CD4-positive, alpha-beta T cell treated with Interleukin-15 for 1 hour (primary cell): ENCODE measurements at places on chromosomes 1 and 21.

DNA sequence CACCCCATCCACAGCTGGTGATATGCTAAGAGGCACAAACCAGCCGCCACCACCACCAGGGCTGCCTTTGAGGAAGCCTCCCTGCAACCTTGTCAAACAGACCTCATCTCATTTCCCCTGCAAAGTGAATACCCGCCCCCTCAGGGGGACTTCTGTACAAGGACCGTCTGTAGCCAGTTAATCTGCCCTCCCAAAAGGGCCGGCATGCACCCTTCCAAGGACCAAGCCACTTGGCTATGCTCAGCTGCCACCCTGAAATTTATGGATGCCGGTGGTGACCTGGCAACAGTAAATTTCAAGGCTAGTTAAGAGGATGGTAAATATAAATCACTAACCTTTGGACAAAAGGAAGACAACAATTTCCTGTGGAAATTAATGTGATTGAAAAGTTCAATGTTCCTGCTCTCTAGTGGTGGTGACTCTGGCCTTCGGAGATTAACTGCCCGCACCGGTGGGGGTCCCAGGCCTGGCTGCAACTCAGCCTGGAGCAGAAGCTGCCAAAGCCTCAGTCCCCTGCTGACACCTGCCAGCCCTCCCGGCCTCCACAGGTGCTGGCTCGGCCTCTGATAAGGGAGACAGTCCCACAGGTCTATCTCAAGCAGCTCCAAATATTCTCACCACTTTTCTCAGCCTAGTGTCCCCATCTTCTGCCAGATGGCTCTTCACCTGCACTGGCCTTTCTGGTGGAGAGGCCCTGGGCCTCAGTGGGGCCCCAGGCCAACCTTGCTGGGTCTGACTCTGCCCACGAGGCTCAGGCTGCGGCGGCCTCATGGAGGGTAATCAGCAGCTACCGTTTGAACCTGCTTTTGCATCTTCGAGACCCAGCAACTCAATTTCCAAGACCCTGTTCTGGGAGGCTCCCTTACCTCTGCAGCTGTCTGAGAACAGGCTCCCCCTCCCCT, 12.2 kb downstream of the TMEM53 start:
- DNase-seq = no peak

DNA sequence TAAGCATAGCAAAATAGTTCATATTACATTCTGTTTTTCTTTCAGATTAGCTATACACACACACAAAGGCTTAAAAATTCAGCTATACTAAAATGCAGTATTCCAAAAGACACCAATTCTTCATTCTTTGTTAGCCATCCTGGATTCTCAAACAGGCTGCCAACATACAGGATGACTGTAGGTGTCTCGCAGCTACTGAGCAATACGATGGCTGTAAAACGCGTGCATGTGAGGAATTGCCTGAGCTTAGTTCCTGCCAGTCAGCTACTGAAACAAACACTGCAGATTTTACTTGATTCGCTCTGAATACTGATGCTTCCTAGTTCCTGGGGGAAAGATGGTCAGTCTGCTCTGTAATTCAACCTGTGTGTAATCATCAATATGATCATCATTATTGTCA, 24.7 kb upstream of the HMGN1 start:
- DNase-seq = no peak

GRCh38 chr1:46479744-46480350, 9.8 kb upstream of the DMBX1 start:
- DNase-seq = no peak

DNA sequence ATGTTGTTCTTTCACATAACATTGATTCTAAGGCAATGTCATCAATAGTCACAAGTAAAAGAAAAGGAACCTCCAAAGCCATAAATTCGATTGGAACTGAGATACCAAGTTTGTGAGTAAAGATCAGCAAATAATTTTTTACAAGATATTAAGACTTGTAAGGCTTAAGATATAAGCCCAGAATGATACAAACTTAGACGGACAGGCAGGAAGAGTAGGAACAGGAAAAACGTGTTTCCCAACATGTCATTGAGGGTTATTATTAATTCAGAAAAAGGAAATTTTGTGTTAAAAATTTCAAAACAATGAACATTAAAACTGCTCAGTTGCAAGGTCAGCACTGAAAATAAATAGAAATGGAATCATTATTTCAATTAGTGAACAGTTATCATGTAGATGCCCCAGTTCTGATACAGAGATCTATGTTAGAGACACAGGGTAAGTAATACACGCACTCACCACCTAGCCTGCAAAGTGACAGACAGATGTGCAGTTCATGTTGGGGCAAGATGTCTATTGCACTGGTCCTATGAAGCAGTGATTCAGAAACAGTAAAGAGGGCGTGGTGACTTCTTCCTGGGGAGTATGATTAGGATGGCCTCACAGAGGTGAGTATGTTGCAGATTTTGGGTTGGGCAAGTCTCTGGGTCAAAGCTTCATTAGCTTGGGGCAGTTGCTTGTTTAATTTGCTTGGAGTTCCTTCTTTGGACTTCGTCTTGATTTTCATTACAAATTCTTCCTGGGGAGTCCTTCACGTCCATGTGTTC, 284.4 kb downstream of the SETD4 start:
- no peak for DNase-seq

- DNase-seq = no peak
Observed at GRCh38 chr1:180623579-180624347, 8.1 kb upstream of the XPR1 start.

GRCh38 chr21:42404539-42404938, 837 bp downstream of the UBASH3A start:
- no peak for DNase-seq

- no peak for DNase-seq
Observed at GRCh38 chr1:24437631-24438396, 22.2 kb downstream of the NIPAL3 start.

DNA sequence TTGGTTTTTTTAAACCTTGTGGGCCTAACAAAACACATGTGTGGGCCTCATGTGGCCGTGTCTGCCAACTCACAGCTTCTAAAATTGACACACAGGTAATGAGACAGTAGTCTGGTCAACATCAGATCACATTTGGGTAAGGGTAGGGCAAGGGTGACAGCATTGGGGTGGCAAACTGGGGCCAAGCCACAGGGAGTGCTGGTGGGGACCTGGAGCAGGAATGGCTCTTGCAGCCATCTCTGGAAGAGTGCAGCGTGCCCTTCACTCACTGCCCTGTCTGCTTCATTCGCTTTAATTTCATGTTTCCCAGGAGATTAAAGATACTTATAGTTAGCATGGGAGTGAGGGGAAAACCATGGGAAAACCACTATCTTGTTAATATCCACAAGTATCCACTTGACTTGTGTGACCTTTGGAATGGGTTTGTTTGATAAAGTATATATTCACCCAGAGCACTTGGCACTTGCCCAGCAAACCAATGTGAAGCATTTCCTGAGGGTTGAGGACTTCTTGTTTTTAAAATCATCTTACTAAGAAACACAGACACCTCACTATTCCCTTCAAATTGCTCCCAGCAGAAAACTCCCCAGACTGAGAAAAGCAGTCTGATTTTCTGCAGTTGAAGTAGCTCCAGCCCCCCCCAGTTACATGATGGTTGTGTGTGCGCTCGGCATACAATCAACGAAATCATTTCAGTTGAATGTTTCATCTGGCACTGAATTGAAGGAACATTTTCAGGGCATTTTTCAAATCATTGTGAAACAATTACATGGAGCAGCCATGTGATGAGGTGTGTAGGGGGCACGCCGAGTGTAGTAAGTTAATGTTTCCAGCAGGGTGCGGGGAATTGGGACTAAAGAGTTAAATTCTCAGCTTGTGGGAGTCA, 175.7 kb downstream of the VPS13D start:
- no peak for DNase-seq

GRCh38 chr1:20440785-20441200, 45.2 kb downstream of the CAMK2N1 start:
- DNase-seq = peak; percentile 49

GRCh38 chr1:115771847-115772457, 3.4 kb upstream of the CASQ2 start:
- no peak for DNase-seq

DNA sequence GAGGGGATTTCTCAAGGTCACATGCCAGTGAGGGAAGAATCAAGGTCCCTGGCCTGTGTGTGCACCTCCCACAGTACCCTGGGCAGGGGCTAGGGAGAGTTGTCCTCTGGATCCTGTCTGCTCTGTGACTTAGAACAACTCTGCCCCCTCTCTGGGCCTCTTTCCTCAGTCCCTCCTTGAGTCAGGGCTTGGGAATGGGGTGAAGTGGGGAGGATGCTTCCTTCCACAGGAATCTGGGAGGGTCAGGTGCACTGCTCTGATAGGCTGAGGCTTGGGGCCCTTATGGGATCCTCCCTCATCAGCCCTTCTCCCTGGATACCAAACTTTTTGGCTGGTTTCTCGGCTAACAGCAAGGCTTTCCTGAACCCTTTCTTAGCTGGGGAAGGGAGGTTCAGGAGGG, 2.5 kb downstream of the TRNP1 start:
- no peak for DNase-seq

DNA sequence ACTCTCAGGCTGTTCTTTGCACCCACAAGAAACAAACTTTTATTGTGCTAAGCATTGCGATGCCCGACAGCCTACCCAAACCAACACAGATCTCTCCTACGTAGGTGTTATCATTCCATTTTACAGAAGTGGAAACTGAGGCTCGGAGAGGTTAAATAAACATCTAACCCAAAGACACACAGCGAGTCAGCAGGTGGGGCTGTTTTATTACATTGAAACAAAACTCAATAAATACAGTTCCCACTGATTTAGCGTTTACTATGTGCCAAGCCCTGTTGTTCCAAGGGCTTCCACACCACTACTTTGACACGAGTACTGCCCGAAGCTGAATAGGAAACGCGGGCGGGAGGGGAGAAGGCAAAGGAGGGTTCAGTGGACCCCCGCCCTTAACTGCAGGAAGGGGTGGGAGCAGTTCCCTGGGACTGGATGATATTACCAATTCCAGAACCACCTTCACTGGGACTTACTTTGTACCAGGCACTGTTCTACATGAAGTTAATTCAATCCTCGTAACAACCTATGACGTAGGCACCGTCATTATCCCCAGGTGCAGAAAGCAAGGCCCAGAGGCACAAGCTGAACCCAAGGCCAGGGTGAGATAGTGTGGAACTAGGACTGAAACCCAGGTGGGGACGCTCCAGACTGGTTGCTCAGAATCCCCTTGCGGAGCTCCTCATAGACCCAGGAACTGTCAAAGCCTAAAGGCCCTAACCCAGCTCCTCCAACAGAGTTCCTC, 19.3 kb upstream of the ALDH4A1 start:
- DNase-seq = no peak

DNA sequence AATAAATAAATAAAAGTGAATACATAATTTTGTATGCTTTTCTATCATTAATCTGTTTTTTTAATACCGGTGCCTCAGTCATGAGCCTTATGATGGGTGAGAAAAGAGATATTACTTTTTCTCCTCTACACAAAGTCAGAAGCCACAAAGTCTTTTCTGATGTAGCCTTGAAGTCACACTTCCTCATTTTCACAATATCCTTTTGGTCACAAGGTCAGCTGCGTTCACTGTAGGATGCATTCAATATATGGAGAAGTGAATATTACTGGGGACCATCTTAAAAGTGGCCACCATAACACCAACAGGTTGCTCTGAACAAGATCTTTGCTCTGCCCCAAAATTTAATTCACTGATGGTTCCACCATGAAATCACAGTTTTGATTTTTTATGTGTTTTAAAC, 83.3 kb upstream of the TNR start:
- DNase-seq = no peak

GRCh38 chr1:153906396-153906795, 16.4 kb downstream of the GATAD2B start:
- no peak for DNase-seq

DNA sequence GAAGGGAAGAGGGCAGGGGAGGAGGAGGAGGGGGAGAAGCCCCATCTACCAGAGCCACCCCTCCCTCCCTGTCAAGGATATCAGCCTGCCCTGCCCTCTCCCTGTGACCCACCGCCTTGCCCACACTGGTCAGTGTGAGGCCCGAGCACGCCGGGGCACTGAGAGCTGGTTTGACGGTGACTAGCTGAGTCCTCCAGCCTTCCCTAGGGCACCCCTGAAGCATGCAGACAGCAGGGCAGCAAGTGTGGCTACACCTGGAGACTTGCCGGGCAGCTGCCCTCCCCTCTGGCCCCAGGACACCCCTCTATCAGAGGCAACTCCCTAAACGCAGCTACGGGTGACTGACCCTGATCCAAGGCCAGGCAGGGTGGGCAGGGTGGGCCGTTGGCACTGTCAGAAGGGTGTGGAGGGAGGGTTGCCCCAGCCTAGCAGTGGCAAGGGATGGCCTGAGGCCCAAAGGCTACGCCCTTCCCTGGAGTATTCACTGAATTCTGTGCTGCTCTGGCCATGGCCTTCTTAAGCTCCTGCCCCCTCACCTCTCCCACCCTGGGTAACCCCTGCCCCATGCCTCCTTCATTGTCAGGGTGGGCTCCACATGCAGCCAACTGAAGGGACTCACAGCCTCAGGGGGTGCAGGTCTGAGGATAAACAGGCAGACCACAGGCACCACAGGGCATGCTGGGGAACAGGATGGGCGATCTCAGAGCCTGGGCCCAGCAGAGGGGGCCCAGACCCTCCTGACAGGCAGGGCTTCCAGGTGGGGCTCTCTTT, 19.6 kb downstream of the WNT9A start:
- no peak for DNase-seq

GRCh38 chr1:202713110-202713509, 2.9 kb upstream of the SYT2 start:
- no peak for DNase-seq

DNA sequence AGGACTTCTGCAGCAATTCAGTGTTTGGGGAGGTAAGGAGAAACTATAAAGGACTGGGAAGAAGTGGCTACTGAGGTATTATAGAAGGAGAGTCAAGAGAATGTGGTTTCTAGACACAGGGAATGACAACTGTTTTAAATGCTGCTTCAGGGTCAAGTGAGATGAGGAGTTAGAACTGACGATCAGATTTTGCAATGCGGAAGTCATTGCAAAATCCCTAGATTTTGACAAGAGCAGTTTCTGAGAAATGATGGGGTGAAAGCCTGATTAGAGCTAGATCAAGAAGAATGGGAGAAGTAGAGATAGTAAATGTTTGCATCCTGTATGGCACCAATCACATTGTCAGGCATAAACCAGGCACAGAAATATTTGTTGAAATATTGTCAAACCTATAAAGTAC, 4.7 kb upstream of the TSNAX start:
- no peak for DNase-seq

DNA sequence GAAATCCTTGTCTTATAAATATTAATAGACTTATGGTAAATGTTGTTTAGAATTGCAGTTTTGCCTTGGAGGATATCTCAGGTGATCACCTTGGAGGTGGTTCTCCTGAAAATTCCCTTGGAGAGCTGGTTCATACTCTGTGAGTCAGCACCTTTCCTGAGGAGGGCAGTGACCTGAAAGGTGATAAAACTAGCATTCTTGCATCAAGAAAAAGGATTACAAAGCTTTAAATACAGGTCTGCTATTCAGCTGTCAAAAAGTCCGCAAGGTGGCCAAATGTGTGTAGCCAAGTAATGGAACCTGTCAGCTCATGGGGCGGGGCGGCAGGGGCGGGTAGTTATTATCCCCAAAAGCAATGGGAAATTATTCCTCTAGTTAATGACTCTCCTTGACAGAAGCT, 52.8 kb upstream of the EDARADD start:
- DNase-seq = no peak
